ENCODE measurements at places on chromosomes 5 and 9.

DNA sequence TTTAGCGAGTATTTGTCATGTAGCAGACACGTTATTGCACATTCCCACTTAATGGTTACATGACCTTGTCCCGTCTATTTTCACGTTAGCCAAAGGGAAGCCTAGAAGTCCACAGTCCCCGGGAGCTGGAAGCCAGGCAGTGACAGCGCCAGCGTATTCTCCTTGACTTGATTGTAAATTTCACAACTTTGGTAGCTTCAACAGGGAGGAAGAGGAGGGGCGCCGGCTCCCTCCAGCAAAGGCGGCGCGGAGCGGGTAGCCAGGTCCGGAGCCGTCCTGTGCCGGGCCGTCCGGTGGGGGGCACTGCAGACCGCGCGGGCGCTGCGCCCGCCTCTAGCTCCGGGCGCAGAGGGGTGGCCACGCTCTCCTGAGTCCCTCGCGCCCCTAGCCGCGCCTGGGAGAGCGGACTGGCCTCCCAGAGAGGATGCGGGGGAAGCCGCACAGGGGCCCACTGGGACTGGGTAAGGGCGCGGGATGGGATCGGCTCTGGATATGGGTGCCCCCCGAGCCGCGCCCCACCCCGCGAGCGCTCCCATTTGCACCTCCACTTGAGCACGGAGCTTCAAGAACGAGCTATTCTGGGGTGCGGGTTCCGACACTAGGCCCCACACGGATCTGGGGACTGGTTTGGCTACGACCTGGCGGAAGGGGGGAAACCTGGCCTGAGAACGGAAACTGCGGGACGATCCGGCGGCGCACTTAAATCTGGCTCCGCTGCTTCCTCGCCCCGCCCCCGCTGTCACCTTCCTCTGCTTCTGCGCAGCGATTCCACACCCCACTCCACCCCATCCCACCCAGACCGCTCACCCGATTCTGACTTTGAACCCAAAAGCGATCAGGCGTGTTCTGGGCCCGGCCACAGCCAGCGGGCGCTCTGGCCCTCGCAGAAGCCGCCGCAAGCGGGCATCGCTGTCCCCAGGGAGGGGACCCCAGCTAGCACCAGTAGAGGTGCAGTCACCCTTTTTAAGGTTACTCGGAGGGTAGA is 23.8 kb downstream of the KLF4 start:
- DNase-seq: peak; percentile 13

GRCh38 chr9:89405826-89406225 is 87.5 kb downstream of the SECISBP2 start:
- DNase-seq: no peak

- no peak for DNase-seq
These were observed 264.4 kb downstream of the HTR1A start for GRCh38 chr5:63697811-63698210.

- no peak for DNase-seq
These were observed 311.9 kb downstream of the MAN2A1 start for GRCh38 chr5:110001648-110002047.

- DNase-seq: no peak
These were observed 99.3 kb downstream of the SEMA6A start for GRCh38 chr5:116475338-116475737.

- DNase-seq: no peak
These were observed 41.5 kb downstream of the NIPSNAP3B start for GRCh38 chr9:104805441-104805840.

DNA sequence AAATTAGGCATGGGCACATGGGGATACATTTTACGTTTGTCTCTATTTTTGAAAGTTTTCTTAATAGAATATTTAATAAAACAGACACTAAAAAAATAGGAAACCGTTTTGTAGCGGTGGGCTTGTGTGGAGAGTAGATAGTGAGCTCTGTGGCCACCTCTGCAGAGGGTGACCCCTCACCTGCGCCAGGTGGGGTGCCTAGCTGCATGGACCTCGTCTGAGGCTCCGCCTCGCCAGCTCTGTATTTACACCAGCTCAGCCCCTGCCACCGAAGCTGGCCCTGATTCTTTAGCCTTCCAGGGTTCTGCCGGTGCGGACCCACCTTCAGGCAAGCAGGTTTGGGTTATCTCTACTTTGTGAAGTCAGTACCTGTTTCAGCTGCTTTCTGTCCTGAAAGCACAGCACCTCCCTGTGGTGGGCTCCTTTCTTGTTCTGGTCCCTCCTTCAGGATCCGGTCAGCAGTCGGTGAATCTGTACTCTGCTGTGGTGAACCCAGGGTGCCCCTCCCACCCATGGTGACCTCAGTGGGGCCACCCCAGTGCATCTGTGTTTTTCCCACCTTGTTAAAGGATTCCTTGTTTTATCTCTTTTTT is 105.2 kb upstream of the CACNA1B start:
- no peak for DNase-seq

- DNase-seq: no peak
These were observed 253.7 kb downstream of the EPB41L4A start for GRCh38 chr5:112165399-112165798.

- no peak for DNase-seq
These were observed 657.5 kb upstream of the DMAC1 start for GRCh38 chr9:8457055-8457454.

DNA sequence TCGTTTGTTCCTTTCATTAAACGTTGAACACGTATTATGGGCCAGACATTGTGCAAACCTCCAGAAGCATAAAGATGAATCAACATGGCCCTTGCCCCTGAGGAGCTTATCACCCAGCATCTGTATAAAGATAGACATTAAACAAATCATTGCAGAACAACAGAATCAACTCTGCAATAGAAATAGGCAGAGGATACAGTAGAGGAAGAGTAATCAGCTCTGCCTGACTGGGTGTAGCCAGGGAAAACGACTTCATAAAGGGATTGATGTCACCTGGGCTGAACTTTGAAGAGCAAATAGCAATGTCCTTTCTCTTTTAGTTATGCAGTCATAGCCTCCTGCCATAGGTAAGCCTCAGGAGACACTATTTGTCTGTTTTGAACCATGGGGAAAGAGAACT is 13.4 kb downstream of the RGS7BP start:
- DNase-seq: no peak

DNA sequence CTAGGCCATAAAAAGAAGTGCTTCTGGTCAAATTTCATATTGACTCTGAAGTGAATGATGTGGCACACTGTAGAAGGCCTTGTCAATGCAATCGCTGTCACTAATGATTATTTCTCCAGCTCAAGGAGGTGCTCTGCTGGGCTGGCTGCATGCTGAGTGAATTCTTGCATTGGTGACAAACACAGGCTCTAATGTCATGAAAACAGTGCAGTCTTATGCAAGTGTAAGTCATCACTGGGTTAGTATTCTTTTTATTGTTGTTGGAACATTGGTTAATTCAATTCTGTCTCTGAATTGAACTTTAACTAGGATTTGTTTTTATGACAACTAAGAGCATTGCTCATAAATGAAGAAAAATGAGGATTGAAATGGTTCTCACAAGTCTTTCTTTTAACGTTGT is 57.3 kb upstream of the CD180 start:
- DNase-seq: no peak

DNA sequence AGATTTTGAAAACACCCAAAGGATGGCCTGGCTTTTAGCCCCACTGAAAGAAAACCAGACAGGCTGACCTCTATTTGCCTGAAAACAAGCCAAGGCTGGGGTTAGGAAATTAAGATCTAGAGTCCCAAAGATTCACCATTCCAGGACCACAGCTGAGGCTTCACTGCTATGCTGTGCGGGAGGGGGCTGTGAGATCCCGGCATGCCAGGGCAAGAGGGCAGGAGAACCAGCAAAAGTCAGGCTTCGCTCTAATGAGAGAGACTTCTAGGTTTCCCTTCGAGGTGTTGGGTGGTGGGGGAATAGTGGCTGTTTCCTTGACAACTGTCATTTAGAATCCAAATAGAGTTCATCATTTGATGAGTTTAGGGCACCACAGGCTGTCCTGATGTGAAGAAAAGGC is 152.9 kb upstream of the NFIB start:
- no peak for DNase-seq

GRCh38 chr5:6419340-6419852 is 29.3 kb upstream of the UBE2QL1 start:
- DNase-seq: no peak

GRCh38 chr5:94793816-94794198 is 175.3 kb downstream of the SLF1 start:
- DNase-seq: no peak

- DNase-seq: no peak
These were observed 184.8 kb upstream of the RASEF start for GRCh38 chr9:83247732-83248131.

DNA sequence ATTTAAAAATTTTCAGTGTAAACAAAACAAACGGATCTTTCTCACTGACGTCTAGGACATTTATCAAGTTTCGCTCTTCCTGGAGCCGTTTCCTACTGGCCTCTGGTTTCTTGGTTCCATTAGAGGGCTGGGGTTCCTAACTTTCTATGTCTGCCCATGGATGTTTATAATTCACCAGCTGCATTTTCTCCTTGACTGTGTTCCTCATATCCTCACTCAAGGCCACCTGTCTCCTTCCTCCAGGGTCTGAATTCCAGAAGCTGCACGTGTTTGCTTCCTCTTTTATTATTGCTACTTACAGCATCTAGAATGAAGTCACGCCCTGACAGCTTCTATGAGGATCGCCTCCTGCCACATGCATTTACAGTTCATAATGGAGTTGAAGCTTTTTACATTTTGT is 74.1 kb upstream of the BASP1 start:
- no peak for DNase-seq

GRCh38 chr9:34378376-34379060 is 1.8 kb upstream of the MYORG start:
- DNase-seq: no peak

DNA sequence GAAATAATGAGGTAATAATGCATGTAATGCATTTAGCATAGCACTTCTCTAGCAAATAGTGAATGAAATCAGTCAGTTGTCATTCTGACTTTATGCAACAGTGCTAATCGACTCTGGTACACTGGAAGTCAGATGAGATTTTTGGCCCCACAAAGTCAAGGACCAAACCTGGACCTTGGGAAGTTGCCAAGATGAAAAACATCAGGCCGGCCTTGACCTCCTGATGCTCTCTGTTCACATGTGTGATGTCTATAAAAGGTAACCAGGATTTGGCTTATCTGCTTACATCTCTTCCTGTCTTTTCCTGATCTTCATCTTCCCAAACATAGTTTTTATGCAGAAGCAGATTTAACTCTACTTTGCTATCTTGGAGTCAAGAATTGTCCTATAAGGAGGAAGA is 39.5 kb downstream of the SLC22A5 start:
- no peak for DNase-seq

GRCh38 chr9:2722715-2723114 is 5.4 kb downstream of the KCNV2 start:
- peak; percentile 29 for DNase-seq

GRCh38 chr9:126508171-126508591 is 105.5 kb upstream of the LMX1B start:
- DNase-seq: no peak

DNA sequence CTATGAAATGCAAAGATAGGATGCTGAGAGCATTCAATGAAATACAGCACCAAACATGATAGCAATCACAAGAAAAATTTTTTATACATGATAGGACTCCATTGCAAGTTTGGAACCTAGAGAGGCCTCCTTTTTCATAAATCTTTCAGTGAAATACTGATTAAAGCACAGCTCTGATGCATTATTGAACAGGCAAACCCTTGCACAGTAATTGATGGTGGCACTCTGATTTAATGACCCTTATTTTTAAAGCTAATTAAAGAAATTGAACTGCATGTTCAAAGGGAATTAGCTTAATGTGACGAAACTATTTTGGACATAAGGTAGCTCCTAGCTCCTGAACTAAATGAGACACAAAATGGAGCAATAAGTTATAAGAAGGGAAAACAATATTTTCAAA is 44.6 kb downstream of the MPDZ start:
- DNase-seq: no peak

GRCh38 chr9:34500623-34501267 is 22.0 kb downstream of the ENHO start:
- DNase-seq: peak; percentile 76

- DNase-seq: no peak
These were observed 83.2 kb upstream of the LIFR start for GRCh38 chr5:38639377-38640358.

- DNase-seq: no peak
These were observed 168.7 kb downstream of the GRIA1 start for GRCh38 chr5:153659039-153659736.

GRCh38 chr9:80632041-80632440 is 1057.3 kb downstream of the TLE1 start:
- DNase-seq: no peak

DNA sequence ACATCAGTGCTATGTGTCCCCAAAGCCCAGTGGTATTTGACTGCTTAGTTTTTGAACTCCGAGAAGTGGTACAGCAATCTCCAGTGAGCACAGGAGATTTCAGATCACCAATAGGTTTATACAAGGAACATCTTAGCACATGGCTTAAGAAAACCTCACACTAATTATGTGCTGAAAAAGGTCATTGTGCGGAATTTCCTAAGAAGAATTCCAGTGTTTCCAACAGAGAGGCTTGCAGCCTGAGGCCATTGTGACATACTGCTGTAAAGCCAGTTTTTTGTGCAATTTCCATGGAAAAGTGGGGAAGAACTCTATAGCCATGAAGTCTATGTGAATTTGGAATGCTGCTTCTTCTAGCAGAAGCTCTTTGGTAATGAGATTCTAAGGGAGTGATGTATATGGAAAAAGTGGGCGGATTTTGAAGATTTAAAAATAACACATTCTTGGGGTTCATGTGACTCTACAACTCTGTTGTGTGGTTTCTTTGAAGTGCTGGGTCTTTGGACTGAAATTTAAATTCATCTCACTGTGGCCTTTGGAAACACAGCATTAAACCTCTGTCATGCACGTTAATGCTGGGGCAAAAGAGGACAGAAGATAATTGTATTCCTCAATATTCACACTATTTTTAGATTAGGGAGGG is 110.5 kb upstream of the CD180 start:
- DNase-seq: no peak

DNA sequence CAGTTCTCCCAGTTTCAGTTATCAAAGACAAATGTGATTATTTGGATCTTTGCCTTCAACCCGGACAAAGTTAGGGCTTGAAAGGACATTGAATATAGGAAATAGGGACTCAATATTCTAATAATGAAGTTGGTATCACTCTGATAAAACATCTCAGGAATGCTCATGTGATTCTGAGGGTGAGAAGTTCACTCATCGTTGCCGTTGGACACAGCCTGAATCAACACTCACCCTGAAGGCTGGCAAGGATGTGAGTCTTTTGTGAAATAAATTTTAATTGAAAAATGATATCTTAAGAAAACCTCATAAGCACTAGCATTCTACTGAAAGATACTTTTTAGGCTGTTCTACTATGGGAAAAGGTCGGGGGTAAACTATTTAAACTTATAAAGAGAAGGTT is 44.8 kb upstream of the C9orf72 start:
- no peak for DNase-seq

DNA sequence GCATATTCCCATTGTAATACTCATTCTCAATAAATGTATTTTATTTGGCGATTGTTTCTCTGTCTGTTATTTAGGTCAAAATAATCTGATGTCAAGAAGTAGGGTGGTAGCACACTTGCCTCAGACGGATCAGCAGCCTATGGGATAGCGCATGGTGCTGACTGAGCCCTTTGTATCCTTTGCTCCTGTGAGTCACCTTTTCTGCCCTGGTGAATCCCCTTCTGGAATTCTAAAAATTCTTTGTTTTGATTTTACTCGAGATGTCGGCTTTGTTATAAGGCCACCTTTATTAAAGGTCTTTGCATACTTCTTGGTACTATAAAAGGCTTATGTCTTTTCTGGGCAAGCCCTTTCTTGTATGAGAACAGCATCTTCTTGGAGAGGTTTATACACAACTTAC is 1187.8 kb downstream of the CDH9 start:
- DNase-seq: no peak

- DNase-seq: peak; percentile 37
These were observed 86.6 kb downstream of the EHMT1 start for GRCh38 chr9:137705443-137705863.

- DNase-seq: no peak
These were observed 161.6 kb downstream of the COL23A1 start for GRCh38 chr5:178428341-178429155.
